ENCODE measurements at places on chromosomes 16 and 17.

DNA sequence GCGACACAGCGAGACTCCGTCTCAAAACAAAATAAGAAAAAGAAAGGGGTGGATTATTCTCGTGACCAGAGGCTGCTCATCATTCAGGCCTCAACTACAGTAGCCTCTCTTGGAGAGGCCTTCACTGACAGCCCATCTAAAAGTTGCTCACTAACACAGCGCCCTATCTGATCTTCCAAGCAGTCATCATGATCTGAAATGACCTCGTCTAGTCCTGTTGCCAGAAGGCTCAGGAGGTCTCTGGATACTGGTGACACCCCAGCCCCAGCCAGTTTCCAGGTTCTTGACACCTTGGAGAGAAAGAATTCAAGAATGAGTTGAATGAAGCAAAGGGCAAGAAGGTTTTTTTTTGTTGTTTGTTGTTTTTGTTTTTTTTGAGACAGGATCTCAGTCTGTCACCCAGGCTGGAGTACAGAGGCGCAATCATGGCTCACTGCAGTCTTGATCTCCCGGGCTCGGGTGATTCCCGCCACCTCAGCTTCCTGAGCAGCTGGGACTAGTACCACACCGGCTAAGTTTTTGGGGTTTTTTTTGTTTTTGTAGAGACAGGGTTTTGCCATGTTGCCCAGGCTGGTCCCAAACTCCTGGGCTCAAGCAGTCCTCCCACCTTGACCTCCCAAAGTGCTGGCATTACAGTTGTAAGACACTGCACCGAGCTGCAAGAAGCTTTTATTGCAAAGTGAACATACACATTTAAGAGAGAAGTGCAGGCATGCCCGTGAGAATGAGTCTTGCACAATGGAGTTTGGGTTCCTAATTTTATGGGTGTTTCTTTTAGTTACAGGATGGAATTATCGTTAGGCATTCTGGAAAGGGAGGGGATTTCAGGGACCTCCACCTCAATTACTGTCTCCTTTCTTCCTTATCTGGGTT, 2.7 kb upstream of the ZC3H7A start:
- DNase-seq: no peak

DNA sequence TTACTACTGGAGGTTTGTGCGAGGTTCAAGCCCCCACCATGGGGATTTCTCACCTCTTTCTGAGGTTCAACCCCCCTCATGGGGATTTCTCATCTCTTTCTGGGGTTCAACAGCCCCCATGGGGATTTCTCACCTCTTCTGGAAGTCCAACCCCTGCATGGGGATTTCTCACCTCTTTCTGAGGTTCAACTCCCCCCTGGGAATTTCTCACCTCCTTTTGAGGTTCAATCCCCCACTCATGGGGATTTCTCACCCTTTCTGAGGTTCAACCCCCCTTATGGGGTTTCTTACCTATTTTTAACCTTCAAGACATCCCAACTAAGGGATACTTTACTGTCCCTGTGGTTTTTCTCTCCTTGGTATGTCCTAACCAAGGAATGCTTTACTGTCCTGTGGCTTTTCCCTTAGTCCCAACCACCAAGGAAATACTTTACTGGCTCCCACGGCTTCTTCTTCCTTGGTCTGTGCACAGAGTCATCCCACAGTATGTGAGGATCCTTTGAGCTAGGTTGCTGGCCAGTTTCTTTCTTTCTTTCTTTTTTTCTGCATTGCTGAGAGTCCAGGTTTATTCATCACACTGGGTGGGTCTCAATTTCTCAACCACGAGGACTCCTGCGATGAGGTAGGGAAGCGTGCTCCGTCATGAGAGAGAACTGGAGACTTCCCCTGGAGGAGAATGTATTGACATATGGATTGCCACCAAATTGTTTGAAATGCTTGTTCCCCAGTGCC, 2140.2 kb downstream of the TP53TG3F start:
- DNase-seq: no peak

DNA sequence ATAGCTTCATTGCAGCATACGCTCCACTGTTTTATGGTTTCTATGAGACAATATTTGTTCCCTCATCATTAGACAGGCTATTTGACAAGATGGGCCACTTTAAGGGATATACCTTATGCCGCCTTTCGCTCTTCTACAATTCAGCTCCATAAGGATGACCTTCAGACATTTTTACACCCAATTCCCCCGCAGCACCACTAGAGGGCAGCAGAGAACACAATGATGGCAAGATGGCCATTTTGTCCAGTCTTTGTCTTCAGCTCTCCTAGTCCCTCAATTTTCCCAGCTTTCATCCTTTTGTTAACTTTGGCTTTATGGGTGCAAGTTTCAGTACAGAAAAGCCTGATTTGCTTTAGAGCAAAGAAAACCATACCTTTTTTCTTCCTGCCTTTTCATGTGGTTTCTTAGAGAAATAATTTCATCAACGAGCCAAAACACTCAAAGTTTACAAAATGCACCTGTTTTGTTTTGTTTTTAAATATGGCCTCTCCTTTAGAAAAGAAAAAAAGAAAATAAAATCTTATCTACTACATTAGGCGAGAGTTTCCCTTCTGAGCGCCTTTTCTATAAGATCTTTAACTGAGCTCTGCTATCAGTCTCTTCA, 355.3 kb downstream of the TOX3 start:
- DNase-seq: peak; percentile 58

DNA sequence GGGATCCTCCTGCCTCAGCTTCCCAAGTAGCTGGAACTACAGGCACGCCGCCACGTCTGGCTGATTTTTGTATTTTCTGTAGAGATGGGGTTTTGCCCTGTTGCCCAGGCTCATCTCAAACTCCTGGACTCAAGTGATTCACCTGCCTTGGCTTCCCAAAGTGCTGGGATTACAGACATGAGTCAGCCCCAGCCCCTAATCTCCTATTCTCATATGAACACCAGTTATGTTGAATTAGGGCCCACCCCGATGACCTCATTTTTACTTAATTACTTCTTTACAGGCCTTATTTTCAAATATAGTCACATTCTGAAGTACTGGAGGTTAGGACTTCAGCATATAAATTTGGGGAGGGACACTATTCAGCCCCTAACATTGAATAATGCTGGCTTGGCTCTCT, 49.2 kb downstream of the ZNRF1 start:
- DNase-seq: no peak

DNA sequence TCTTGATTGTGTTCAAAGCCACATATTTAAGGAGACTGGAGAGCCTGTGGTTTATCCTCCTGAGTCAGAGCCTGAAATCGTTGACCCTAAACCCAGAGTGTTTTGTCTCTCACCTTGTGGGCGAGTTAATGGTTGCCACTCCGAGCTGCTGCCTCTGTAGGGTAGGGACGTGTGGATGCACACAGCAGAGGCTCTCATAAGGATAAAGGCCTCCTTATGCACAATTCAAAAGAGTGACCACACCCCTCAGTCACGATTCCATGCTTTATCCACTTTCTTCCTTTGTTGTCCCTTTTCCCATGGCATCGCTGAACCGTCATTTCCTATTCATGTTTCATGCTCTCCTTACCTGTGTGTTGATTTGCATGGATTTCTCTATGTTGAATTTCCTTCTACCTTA, 805.0 kb upstream of the RBFOX1 start:
- no peak for DNase-seq

- no peak for DNase-seq
These were observed 7.5 kb upstream of the NOS2 start for GRCh38 chr17:27807567-27808470.

DNA sequence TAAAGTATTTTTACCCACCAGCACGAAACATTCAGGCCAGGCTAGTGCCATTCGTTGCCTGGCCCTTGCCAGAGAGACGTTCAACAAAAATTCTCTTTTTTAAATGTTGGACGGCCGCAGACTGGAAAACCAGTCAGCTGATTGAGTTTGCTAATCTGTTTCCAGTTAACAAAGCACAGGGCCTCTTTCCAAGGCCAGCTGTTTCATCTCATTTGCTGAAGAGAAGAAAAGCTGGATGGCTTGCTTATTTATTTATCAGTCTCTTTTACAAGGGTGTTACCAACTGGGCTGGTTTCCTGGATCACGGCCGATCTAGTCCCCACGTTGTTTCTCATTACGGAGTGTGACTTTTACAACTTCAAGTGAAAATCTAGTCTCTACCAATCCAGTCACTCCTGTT, 418.7 kb upstream of the DYNLRB2 start:
- no peak for DNase-seq

DNA sequence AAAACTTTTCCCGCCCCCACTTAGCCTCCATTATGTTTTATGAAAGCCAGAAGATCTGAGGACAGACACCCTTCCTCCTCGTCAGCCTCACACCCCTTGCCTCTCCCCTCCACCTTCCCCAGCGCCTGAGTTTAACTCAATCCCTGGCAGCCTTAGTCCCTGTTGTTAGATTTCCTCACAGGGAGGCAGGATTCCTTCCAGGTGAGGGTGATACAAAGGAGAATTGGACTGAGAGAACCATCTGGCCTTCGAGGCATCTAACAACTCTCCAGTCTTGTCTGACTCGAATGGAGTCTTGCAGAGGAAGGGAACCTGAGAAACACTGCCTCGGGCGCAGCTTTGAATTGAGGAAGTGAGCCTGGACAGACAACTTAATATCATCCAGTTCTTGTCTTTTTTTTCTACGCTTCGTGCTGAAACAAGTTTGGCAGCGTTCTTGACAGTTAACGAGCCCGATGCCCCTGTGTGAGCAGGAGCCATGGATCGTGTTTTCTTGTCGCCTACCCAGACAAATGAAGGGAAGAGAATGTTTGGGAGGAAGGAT, 1.3 kb upstream of the ZNF768 start:
- DNase-seq: no peak

GRCh38 chr16:28923231-28923587, 1.8 kb downstream of the RABEP2 start:
- DNase-seq: no peak

GRCh38 chr17:40303009-40303657, 5.8 kb upstream of the RARA start:
- peak; percentile 82 for DNase-seq

DNA sequence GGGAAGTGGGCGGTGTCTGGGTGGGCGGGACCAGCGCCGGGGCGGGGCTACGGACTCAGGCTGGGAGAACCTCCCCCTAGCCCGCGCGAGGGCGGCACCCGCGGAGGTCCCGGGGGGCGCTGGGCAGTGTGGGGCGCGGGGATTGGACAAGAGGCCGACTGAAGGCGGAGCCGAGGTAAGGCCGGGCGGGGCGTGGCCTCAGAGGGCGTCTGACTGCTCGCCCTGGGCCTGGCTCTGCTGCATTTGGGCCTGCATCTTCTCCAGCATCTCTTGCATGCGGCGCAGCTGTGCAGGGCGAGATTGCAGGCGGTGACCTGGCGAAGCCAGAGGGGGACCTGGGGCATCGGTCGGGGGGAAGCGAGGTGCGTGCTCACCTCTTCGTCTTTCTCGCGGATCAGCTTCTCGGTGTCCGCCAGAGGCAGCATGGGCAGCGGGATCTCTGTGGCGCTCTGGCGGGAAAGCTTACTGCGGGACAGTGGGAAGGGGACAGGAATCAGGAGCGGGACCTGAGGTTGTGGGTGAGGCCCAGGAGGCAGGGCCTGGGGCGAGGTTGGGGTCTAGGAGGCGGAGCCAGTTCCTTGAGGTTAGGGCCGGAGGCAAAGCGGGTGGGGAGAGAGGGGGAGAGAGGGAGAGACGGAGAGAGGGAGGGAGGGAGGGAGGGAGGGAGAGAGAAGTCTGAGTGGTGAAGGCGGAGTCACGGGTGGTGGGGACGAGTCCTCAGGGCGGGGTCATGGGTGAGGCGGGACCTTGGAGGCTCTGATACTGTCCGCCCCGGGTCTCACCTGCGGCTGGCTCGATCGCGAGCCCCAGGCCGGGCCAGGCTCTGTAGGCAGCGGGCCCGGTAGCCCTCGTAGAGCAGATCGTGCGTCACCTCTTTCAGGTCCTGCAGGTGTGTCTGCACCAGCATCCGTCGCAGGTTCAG, 3.9 kb downstream of the SEPTIN1 start:
- peak; percentile 94 for DNase-seq

- no peak for DNase-seq
These were observed 61.1 kb downstream of the CHD9NB start for GRCh38 chr16:52991572-52991971.

DNA sequence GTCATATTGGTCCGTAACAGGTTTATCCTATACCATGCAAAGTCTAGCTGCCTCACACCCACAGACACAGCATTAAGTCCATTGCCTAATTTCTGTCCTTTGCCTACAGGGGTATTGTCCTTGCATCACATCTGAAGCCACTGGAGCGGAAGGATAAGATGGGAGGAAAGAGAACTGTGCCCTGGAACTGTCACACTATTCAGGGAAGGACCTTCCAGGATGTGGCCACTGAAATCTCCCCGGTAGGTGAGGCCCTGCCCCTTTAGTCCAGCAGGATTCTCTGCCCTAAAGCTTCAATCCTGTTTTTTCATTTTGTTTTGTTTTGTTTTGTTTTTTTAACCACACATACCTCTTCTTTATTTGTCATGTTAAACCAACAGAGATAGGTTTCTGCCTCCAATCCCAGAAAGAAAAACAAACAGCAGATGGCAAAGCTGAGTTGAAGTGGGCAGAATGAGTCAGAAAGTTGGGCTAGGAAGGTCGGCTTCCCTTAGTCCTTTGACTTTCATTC, 2.2 kb upstream of the EFTUD2 start:
- peak; percentile 79 for DNase-seq

DNA sequence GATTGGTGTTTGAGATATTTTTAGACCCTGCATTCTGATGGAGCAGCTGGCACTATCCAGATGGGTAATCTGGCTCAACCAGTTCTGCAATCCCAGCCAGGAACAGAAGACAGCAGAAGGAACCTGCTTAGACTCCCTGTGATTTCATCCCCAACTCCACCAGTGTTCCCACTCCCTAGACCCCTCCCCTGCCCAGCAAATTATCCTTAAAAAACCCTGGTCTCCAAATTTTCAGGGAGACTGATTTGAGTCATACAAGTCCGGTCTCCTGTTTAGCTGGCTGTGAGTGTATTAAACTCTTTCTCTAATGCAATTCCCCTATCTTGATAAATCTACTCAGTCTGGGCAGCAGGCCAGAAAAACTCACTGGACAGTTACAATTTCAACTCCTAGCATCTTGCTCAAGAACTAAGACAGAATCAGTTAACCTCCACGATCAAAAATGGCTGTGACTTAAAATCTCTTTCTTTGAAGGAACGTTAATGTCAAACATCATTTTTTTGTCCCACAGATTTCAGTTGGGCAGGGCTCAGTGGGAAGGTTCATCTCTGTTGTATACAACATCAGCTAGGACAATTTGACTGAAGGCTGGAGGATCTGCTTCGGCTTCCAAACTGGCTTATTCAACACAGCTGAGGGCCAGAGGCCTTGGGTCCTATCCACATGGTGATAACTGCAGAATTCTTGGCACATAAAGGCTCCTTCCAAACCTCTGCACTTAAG, 4.9 kb upstream of the RBL2 start:
- DNase-seq: peak; percentile 79
